Hindlimb muscle (tissue), 1 donor: ENCODE measurements at places on chromosomes 6 and 20. TPM values are rescaled to one million over a fixed set of nuclear protein-coding genes. Genes with fewer than 3 reads are reported as not detected.
A peak's percentile ranks its signal among the peaks of the same experiment; 100 is the strongest.

- no peak for DNase-seq
Observed at GRCh38 chr6:39453241-39453640, 130.7 kb upstream of the KCNK16 start.

Gene SLC17A3
- not detected for polyA plus RNA-seq

Gene BHLHE23
- polyA plus RNA-seq: not detected

- DNase-seq: no peak
Observed at GRCh38 chr20:48770700-48771442, 56.9 kb downstream of the PREX1 start.

DNA sequence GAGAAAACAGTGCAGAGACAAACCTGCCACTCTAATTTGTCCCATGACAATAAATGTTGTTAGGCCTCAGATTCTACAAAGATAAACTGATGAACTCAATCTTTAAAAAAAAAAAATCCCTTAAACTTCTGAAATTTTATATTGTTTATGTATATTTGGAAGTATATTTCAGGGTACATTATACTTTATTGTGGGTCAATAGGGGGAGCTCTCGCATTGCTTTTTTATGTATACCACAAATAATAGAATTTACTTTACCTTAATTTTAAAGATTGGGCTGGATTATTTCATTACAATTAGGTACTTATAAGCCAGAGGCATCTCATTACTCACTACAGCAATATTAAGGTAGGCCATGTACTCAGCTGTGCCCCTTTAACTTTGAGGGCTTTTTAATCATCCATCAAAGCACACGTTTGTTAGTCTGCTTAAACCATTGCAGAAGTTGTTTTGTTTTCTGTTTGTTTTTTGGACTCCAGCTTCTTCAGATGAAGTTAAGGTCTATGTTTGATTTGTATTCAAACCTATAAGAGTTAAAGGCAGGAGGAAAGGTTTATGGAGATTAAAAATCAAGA, 56.3 kb upstream of the EYA4 start:
- DNase-seq: peak; percentile 37

DNA sequence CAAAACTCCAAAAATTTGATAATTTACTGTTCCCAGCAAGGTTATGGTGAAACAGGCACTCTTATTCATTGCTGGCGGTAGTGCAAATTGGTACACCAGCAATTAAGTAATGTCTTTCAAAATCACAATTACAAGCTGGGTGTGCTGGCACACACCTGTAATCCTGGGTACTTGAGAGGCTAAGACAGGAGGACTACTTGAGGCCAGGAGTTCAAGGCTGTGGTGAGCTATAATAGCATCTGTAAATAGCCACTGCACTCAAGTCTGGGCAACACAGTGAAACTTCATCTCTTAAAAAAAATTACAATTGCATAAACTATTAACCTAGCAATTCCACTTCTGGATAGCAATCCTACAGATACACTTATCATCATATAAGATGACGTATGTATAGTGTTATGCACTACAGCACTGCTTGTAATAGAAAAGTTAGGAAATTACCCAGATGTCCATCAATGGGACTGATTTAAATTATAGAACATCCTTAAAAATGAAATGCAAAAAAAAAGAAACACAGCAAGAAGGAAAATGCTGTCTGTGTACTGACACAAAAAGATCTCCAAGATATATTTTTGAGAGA, 31.4 kb downstream of the NCOA6 start:
- no peak for DNase-seq
